ENCODE measurements at places on chromosomes 1 and 21.

GRCh38 chr1:207309745-207310273 is 11.7 kb upstream of the CD55 start:
- no peak for DNase-seq

DNA sequence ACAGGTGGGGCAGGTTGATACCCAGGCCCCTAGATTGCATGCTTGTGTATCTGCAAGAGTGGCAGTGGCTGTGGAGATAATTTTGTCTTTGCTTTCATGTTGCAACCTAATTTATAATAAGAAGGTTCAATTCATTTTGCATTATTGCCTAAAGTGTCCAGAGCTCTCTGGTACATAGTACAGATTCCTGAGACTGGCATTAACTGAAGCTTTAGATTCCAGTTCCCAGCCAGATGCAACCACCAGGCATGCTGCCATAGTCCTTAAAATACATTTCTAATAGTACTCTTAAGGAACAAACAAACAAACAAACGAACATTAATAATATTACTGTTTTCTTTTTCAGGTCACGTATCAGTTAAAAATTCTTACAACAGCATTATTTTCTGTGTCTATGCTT is 36.9 kb downstream of the SLC35A3 start:
- DNase-seq, result no peak

DNA sequence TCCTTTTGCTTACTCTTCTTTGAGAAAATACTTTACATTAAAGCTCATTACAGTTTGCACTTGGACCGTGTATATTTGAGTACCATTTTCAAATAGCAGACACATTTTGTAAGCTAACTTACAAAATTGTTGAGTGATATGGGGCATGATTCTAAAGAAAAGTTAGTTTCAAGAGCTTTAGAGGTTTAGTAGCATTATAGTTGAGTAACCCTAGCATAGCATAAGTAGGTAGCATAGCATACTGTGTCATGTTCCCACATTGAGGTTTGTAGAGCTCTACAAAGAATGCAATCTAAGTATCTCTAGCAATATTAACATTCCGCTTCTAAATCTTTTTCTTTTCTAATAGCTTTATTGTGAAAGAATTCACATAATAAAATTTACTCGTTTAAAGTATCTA is 92.0 kb downstream of the ITSN1 start:
- DNase-seq, result no peak

DNA sequence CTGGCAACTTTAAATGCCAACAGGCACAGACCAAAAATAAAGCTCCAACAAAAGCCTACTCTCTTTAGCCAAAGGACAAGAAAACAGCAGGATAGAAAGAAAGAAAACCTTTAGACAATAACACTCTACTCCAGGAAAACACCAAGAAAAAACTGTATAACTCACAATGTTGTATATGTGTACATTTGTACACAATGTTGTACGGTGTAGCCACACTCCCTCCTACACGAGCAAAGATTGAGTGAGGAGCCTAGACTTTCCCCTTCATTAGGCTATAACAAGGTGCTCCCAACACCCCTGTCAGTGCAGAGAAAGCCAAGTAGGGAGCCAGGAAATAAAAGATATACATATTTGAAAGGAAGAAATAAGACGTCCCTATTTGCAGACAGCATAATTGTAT is 24.0 kb downstream of the GJA4 start:
- no peak for DNase-seq

DNA sequence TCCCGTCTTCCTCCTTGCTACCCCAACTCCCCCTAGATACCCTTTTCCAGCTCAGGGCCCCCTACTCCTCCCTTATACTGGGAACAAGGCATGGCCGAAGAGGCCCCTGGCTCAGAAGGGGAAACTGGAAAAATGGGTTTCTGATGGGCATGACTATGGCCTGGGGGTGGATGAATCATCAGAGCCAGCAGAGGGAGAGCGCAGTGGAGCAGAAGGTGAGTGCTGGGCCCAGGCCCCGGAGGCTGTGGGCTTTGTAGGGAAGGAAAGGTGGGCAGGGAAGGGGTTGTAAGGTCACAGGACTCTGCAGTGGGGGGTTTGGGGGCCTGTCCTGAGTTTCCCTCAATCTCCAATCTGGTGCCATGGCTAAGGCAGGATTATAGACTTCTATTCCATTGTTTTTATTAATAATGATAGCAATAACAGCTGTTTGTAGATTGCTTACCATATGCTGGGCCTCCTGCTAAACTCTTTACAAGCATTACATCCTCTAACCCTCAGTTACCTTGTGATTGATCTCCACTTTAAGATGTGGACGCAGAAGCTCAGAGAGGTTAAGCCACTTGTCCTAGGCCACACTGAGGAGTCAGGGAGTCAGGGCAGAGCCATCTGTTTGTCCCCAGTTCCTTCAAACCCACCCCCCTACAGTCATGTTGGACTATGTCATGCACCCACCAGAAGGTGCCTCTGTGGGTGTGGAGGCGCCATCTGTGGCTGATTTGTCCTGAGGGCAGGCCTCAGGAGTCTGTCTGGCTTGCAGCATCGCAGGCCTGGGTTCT is 36.2 kb upstream of the ZNF362 start:
- DNase-seq, result no peak

DNA sequence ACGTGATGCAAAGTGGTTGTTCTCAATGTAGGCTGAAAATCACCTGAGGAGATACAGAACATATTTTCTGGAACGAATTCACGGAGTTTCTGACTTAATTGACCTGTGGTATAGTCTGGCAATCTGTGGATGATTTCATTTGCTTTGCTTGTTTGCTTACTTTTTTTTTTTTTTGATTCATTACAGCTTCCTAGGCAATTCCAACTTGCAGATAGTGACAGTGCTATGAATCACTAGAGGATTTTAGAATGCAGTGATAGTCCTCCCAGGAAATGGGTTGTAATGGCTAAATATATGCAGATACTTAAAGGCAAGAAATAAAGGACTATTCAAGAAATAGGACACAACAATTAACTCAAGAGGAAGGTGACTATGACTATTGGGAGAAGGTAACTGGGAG is 1378.1 kb upstream of the PRMT6 start:
- no peak for DNase-seq

DNA sequence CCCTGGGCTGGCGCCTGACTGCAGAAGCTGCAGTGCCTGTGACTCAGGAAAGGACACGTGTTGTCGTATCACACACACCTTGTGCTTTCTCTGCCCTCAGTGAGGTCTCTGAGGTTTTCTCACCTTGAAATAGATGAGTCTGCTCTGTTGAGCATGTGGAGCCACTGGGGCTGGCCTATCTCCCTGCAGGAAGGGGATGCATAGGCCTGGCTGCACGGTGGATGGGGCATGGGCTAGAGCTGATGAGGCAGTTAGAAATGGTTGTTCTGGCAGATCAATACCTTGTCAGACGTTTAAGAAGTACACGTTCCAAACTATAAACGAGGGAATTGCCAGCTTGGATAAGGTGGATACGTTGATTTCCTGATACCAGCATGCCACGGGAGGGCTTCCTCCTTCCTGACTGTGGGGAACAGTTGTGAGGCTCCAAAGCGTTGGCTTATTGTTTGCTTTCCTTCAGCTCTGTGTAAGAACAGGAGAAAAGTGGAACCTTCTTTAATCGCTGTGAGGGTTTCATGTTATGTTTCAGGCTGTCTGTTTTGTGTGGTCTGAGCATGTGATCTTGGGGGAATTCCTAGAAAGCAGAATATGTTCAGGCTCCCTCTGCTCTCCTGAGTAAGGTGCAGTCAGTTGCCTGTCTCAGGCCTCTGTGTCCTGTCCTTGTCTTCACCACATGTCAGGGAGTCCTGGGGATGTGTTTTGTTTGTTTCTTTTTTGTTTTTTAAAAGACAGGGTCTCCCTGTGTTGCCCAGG is 44.8 kb downstream of the PCNT start:
- no peak for DNase-seq

DNA sequence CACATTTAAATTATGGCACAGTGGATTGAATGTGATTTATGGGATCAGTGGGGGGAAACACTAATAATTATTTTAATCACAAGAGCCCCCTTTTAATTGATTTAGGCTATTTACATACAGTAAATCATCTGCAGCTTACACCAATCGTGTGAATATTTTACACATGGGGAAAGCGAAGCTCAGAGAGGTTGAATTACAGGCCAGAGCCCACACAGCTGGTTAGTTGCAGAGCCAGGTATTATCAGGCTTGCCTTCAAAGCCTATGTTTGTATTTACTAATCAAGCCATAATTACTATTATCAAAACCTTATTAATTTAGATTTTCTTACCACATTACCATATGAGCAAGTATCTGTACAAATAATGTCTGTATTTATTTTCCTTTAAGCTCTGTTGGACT is 749 bp downstream of the SDCCAG8 start:
- no peak for DNase-seq

- DNase-seq, result no peak
Observed at GRCh38 chr21:36611379-36611778, 87.5 kb upstream of the SIM2 start.

- DNase-seq, result no peak
Observed at GRCh38 chr1:62508187-62508758, 71.4 kb downstream of the USP1 start.

DNA sequence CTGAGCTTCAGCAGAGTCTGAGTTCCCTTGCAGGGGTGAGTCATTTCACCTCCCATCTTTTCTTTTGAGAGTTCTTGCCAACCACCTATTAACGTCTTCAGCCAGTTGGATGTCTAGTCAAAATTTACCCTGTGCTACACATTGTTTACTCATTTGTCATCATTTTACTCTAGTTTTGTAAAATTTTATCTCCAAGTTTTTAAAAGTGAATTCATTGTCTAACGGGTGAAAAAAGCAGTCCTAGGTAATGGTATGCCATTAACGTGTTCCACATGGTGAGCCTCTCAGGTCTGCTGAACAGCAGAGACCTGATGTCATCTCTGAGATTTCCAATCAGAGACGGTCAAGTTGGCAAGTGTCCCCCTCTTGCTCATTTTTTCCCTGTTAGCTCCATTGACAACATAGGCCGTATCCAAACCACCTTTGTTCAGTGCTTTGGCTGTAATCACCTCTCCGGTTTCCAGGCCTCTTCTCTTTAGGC is 85.4 kb downstream of the TBX15 start:
- DNase-seq, result no peak

GRCh38 chr1:226609836-226610455 is 61.4 kb downstream of the STUM start:
- no peak for DNase-seq
